CD8-positive, alpha-beta memory T cell (primary cell): ENCODE measurements at places on chromosomes 12 and 14. TPM values are rescaled to one million over a fixed set of nuclear protein-coding genes. Genes with fewer than 3 reads are reported as not detected.

GRCh38 chr14:72243309-72244293 is 311.4 kb downstream of the RGS6 start:
- no peak for DNase-seq

DNA sequence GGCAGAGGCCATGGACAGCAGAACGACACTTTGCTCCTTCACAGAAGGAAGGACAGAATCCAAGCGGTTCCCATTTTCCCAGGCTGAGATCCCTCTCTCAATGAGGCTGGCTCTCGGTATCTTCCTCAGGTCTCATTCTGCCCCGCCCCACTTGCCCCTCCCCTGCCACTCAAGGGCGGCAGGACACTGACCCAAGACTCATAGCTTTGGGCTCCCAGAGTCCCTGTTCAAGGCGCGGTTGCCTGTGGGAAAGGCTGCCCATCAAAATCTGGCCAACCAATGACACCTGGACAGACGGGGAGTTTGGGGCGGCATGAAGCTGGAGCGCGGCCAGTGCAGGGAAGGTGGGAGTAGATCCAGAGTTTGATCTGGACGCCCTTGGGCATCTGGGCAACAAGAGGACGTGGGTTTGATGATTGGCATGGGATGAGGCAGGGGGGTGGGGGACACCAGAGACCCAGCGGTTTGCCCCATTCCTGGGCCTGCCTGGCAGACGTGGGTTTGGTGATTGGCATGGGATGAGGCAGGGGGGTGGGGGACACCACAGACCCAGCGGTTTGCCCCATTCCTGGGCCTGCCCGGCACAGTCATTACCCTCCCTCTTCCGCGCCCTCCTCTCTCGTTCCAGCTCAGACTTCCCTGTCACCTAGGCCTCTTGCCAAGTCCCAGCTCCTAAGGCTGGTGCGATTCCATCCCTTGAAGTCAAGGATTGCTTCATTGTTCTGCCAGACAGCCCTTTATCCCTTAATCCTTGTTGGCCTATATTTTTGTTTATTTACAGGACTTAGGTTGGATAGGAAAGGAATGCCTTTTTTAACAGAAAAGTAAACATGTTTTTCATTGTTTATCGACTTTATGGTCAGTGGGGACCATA is 92.1 kb downstream of the NINJ2 start:
- DNase-seq: no peak

DNA sequence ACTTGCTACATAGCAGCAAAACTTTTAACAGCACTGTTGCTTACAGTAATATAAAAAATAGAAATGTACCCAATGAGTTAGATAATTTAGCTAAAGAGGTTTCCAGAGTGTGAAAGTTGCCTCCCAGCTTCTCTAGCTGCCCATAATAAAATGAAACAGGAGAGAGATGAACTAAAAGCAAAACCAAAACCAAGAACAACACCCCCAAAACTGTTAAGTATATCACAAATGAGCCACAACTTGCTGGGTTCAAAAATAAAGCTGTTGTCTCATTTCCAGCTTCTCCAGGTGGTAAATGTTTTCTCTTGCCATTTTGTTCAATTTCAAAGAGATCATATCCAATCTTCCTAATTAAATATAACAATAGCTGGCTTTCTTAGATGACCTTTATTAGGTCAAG is 614.0 kb downstream of the ETNK1 start:
- DNase-seq: no peak

DNA sequence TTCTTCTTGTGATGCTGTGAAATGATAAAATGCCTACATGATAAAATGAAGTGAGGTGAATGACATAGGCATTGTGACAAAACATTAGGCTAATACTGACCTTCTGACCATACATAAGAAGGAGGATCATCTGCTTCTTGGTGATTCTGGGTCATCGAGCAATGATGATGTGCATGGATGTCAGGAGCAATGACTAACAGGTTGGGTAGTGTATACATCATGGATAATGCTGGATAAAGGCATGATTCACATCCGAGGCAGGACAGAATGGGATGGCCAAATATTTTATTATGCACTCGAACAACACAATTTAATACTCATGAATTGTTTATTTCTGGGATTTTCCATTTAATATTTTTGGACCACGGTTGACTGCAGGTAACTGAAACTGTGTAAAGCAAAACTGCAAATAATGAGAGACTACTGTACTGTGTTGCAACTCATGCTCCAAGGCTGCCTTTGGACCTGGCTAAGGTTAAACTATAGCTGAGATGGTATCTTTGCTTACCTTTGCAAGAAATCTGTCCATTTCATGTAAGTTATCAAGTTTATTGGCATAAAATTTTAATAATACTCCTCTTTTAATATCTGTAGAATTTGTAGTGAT is 7.6 kb upstream of the SLC25A21 start:
- DNase-seq: no peak

DNA sequence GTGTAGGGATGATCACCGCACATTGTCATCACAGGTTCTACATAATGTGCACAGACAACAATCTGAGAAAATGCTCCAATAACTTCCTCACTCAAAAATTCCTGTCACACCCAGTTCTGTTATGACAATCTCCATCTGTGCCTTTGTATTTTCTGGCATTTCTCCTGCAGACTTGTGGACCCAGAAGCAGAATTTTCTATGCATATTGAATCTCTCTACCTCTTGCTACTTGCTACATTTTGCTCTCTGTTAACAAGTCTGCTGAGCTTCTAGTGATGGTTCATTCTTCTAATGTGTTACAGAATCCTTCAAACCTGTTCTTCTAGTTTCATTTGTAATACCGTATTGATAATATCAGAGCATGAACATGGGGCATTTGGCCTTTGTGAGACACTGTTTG is 127.8 kb upstream of the PTPRQ start:
- DNase-seq: no peak

- no peak for DNase-seq
Observed at GRCh38 chr14:32635061-32635719, 303.5 kb upstream of the NPAS3 start.

Gene HHIPL1
- total RNA-seq: not detected

- no peak for DNase-seq
Observed at GRCh38 chr14:34398024-34398423, 64.0 kb downstream of the SPTSSA start.

Gene CS
- total RNA-seq: 279 TPM

Gene TMEM179
- 0.31 TPM for total RNA-seq

Gene REM2
- total RNA-seq: 0.33 TPM

DNA sequence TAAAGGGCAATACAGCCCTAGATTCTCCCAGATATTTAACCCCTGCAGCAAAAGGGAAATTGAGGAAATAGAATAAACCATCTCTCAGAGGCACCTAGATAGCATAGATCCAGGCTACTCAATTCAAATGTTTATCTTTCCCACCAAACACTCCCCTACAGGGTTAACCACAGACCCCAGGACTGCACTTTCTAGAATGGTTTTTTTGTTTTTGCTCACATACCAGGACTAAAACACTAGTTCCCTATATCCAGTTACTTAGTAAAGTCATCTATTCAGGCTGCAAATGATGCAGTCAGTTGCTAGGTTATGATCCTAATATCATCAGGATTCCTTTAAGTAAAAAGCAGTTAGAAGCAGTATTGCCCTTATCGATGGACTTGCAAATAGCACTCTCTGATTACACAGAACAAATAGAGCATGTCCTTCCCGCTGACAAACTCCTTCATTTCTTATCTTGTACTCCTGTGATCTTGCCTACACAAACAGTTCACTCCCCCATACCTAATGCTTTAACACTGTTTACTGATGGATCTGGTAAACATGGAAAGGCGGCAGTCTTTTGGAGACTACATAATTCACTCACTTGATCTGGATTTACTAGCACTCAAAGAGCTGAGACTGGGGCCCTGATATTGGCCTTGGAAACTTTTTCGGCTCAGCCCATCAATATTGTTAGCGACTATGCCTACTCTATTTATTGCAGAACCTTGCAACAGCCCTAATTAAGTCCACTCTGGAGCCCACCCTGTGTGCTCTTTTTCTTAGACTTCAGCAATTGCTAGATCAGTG is 257.2 kb upstream of the DIO2 start:
- no peak for DNase-seq

- DNase-seq: no peak
Observed at GRCh38 chr12:116492703-116493324, 66.4 kb upstream of the MAP1LC3B2 start.

- no peak for DNase-seq
Observed at GRCh38 chr12:90712671-90713070, 242.3 kb downstream of the CCER1 start.

DNA sequence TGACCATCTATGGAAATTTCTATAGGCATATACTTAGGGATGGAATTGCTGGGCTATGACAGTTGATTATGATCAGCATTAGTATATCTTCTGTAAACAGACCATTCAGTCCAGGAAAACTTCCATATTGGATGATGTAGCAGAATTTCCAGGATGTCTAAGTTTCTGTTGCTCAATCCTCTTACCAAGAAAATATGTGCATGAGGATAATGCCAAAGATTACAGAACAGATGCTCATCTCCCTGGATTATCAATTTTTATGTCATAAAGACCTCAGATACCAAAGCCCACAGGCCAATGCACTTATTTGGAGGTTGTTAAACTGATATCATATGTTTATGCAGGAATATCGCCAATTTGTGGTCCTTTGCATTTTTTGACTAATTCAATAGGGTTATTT is 354.4 kb upstream of the FLRT2 start:
- DNase-seq: no peak

DNA sequence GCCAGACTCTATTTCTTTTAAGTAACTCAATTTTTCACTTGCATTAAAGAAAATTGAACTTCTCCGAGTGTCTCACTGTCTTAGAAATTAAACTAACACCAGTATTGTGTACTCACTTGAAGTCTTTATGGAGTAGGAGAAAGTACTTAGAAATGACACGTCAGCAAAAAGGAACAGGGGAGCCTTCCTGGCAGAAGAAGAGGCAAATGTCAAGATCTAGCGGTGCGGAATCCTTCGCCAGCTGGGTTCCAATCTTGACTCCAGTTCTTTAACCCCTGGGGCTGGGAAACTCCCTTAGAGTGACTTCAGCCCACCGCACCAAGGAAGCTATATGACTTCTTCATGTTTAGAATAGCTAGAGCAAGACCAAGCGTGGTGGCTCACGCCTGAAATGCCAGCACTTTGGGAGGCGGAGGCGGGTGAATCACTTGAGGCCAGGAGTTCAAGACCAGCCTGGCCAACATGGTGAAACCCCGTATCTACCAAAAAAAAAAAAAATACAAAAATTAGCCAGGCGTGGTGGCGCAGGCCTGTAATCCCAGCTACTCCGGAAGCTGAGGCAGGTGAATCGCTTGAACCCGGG is 34.4 kb downstream of the WBP11 start:
- DNase-seq: peak; percentile 33

Gene TBC1D30
- 1.7 TPM for total RNA-seq

GRCh38 chr12:93323625-93324329 is 53.9 kb upstream of the NUDT4 start:
- no peak for DNase-seq

- peak; percentile 57 for DNase-seq
Observed at GRCh38 chr12:9751204-9752144, 9.2 kb downstream of the CD69 start.

Gene BEGAIN
- total RNA-seq: 2.4 TPM

GRCh38 chr12:16437281-16437816 is 89.9 kb downstream of the MGST1 start:
- DNase-seq: no peak

Gene TMPRSS12
- total RNA-seq: not detected

DNA sequence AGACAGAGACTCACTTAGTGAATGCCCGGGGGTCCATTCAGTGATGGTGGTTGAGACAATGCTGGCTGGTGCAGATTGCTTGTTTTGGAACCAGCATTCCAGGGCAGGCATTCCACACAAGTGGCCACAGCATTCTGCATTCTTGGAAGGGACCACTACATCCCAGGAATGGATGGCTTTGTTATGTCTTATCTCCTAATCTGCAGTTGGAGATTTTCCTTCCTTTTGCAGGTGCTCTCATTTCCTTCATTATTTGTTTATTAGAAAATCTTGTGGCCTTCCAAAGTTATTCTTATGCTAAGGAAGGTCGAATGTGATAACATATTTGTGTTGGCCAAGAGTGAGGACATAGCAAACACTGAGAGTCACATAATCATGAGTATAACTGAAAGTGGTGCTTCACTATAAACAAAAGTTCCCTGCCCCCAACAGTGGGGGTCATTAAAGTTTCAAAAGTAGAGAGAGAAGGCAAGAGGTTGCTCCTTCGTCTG is 66.0 kb downstream of the BMP4 start:
- no peak for DNase-seq

GRCh38 chr12:24814379-24815113 is 134.4 kb downstream of the BCAT1 start:
- peak; percentile 2 for DNase-seq

DNA sequence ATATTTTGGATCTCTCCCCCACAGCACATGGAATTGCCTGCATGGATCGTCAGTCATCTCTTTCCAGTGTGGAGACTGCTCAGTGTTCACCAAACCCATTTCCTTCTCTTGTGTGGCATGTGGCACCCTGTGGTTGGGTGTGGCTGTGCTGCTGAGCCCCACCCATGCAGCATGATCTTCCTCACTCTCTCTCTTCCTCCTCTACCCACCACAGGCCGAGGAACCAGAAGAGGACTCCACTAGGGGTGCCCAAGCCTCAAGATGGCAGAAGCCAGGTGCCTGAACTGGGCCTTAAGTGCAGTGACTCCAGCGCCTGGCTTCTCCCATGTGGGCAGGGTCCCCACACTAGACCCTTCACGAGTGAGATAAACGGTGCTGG is 66.8 kb upstream of the GPR68 start:
- peak; percentile 66 for DNase-seq

- no peak for DNase-seq
Observed at GRCh38 chr14:80080601-80081000, 130.7 kb downstream of the DIO2 start.

GRCh38 chr12:9123781-9124382 is 8.2 kb upstream of the A2M start:
- DNase-seq: no peak

DNA sequence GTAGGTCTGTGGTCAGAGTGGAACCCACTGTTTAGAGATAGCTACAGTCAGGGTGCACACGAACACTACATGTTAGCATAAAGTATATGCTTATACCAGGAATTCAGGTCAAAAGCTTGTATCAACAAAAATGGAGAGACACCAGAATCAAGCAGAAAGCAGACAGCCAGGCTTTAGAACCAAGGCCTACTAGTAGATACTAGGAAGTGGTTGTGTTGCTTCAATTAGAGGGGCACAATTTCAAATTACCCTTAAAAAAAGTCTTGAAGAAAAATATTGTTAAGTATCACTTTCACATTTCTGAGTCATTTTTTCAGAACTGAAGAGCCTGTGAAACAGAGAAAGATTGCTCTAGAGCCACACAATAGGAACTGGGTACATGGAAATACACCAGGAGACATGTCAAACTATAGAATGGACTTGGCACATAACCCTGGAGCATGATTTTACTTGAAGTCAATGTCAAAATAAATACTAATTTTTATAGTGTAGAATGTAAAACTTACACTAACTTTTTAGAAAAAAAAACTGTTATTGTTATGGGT is 41.6 kb downstream of the LRRC9 start:
- no peak for DNase-seq

GRCh38 chr12:68867606-68868005 is 59.6 kb downstream of the MDM2 start:
- DNase-seq: no peak

- DNase-seq: no peak
Observed at GRCh38 chr12:43740511-43741100, 18.0 kb downstream of the PUS7L start.

Gene HOXC4
- 1.4 TPM for total RNA-seq

- DNase-seq: no peak
Observed at GRCh38 chr12:49878021-49878420, 25.7 kb downstream of the FAIM2 start.
